Coronary artery (tissue), 2 donors: ENCODE measurements at places on chromosomes 11 and 22.
A peak's percentile ranks its signal among the peaks of the same experiment; 100 is the strongest.

DNA sequence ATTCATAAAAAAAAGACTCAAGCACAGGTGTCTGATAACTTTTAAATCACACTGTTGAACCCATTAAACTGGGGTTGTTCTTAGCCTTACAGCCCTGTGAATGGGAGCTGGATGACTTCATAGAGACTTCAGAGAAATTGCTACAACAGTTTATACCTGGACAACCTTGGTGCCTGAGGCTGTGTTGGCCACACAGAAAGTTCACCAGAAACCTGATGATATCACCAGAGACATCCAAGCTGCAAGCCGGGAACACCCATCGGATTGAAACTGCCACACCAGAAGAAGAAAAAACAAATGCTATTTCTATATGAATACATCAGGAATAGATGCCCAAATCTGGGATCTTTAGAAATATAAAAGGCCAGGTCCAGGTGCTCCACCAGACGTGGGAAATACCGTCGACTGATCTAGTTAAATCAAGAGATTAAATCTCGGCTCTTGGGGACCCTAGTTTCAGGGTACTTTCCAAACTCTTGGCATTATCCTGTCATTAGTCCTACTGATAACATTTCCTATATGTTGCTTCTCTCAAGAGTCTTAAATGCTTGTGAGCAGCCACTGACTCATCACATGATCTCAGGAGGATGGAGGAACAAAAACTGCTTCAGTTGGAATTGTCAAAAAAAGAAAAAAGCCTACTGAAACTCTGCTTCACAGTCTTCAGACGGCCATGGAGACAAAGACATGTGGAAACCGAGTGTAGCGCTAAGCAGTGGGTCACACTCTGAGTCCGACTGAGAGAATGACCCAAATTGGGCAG, 28.6 kb upstream of the APOL5 start:
- no peak for DNase-seq

DNA sequence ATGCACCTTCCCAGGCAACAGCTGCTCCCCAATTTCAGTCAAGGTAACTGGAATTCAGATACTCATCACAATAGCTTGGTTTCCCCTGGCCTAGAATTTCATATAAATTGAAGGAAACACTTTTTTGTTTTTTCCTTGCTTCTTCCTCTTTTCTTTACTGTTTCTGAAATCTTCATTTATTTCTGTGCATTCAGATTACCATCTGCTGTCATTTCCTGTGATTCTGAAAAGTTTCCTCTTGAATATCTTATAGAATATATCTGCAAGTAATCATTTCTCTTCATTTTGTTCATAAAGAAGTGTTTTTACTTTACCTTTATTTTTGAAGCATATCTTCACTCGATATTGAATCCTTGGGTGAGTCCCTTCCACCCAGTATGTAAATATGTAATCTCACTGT, 85.3 kb downstream of the GAB4 start:
- DNase-seq: no peak

DNA sequence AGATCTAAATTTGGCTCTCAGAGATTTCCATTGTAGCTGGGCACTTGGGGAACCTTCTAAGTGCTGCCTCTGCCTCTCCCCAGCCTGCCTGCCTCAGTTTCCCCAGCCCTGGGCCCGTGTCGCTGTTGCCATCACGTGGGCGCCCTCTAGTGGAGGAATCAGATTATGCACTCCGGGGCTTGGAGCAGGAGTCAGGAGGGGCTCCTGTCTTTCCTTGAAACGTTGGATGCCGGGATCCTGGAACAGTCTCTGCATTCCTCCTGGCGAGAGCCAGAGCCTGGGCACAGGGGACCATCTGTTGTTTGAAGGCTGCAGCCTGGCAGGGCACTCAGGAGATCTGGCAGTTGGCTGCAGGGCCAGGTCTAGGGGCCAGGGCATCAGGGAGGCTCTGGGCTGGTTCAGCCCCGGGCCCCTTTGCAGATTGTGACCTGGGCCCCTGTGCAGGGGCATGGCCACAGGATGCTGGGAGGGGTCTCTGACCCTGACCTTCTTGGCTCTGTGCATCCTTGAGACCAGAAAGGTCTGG, 71.6 kb downstream of the LRP5 start:
- no peak for DNase-seq

DNA sequence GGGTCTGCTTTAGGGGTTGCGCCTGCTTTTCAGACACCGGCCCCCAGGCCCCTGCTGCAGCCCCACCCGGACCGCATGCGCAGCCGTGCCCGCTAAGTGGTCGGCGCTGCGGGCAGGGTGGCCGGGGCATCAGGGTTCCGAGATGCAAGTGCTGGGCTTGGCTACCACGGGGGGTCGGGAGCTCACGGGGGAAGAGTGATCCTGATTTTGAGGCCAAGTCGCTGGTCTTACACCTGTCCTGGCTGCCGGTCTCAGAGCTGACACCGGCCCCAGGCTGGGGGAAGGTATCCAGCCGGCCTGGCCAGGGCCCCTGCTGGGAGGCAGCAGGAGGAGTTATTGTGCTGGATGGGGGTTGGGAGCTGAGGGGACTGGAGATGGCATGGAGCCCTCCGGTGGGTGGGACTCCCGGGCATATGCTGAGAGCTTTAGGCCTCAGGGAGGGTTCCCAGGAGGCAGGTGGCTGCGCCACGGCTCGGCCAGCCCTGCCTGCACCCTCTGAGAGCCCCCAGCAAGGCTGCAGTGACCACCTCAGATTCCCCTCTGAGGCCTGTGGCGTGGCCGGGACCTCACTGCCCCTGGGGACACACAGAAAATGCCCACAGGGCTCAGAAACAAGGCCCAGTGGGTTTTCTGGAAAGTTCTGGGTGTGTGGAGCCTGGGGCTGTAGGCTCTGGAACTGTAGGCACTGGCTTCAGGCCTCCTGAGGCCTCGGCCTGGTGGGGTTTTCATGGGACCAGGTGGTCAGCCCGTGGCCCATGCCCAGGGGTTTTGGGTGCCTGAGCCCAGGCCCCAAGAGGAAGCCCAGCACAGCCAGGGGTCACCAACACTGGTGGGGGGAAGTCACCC, 4.4 kb upstream of the MUC5AC start:
- peak; percentile 70 for DNase-seq

GRCh38 chr22:47247579-47248240, 485.3 kb downstream of the TBC1D22A start:
- no peak for DNase-seq

- no peak for DNase-seq
Measured at GRCh38 chr11:36088266-36088972, 144.6 kb downstream of the LDLRAD3 start.
